Stimulated activated CD8-positive, alpha-beta memory T cell treated with anti-CD3 and anti-CD28 coated beads, Interleukin-15, amount 100 ng/mL, for 4 hours (primary cell): ENCODE measurements at places on chromosomes 7 and 10.

DNA sequence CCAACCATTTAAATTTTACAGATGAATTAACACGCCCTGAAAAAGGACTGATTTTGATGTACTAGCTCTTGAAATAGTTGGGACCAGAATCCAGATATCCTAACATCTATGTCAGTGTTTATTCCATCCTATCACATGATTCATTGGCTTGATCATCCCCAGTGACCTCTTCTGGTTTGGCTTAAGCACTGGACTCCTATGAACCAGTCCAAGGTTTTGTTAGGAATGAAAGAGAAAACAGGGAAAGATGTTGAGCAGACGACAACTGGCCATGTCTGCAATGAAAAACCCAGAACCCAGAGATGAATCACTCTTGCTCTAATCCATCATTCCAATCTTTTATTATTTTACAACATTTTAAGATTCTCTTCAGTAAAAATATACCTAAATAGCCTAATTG lies 1080.9 kb downstream of the SORCS1 start:
- no peak for DNase-seq

DNA sequence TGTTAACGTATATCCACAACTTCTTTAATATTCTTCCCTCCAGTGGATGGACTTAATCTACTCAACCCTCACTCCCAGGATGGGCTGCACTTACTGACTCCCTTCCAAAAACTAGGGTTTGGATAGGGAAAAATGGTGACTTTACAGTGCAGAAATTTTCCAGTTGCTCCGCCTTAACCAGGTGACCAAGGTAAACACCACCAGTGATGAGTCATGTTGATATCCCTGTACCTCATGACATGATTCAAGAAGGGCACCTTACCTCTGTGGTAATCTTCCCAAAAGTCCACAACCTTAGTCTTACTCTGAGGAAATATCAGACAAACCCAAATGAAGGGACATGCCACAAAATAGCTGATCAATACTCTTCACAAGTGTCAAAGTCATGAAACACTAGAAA lies 3.5 kb upstream of the GSTK1 start:
- DNase-seq, result no peak

DNA sequence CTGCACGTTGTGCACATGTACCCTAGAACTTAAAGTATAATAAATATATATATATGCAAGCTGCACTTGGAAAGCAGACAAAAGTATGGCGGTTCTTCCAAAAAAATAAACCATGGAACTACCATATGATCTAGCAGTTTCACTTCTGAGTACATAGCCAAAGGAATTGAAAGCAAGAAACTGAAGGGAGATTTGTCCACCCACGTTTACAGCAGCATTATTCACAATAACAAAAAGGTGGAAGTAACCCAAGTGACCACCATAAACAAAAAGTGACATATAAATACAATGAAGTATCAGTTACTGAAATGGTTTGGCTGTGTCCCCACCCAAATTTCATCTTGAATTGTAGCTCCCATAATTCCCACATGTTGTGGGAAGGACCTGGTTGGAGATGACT lies 525.3 kb upstream of the CELF2 start:
- DNase-seq, result no peak

GRCh38 chr10:132063432-132063831 lies 2.3 kb upstream of the JAKMIP3 start:
- no peak for DNase-seq

- DNase-seq, result no peak
These were observed 31.9 kb downstream of the WASL start for GRCh38 chr7:123716877-123717276.

DNA sequence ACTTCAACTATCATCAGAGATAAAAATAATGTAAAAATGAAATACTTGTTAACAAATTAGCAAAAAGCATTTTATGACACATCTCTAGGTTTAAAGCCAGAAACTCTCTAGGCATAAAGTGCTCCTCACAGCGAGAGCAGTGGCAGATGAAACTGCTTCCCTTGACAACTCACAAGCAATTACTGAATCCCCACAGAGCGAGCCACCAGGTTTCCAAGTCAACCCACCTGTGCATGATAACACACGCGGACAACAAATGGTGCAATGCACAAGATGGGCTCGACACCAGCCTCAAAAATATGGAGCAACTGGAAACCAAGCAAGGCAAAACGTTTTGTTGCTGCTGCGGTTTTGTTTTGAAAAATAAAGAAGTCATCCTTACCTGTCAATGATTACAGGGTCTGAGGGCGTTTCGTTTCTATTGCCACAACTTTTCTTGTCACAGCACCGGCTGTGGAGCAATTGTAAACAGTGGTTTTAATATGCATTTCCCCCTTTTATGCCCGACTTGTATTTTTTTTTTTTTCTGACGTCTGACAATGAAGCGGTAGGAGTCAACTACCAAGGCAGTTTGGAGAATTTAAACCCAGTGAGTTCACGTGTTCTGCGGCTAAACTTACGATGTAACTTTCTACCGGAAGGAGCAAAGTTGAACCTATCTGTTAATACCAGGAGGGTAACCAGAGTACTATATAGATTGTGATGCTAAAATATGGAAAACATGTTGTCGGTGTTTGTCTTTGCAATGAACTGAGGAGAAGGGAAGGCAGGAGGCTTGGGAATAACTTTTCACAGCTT lies 7.0 kb downstream of the EBF3 start:
- DNase-seq, result no peak

DNA sequence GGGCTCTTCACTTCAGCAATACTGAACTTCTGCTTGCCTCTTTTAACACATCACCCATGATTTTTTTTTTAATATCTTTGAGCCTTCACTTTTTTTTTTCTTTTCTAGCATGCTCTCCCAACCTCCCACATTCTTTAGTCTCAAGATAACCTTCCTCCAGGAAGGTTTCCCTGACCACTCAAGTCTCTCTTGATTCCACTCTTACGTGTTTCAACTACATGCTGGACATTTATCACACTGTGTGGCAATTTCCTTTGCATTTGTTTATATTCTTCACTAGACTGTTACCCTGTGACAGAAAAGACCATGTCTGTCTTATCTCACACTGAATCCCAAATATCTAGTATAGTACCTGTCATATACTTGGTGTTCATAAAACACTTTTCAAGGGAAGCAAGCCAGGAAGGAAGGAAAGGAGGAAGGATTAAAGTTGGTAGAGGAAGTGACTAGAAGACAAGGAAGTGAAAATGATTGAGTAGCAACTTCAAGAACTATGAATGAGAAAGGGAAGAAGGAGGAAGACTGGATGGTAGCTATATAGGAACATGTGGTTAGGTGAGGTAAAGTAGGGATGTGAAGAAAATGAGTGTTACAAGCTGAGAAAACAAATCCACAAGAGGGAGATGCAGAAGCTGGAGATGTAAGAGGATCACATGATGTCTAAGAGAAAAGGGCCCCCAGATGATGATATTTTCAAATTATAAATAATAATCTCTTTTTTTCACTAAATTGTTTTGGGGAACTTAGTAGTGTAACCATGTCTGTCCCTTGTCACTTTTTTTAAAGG lies 40.4 kb downstream of the IFIT5 start:
- DNase-seq, result no peak

DNA sequence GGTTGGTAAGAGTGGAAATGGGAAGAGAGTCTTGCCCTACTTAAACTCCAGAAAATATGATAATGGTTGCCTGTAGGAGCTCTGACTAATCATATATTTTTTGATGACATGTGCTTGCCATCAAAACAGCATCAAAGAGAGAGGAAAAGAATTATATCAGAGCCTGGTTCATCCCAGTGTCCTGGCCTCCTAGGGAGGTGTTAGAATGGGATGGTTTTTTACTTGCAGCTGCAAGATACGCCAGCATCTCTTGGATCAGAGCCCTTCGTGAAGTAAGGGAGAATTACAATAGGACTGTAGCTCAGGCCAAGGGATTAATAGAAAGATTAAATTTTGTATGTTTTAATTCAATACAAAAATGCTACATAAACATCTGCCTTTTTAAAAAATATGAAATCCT lies 177.6 kb upstream of the HDAC9 start:
- no peak for DNase-seq

- no peak for DNase-seq
These were observed 401.9 kb downstream of the SORCS3 start for GRCh38 chr10:105042906-105043552.

- no peak for DNase-seq
These were observed 574.9 kb downstream of the CCSER2 start for GRCh38 chr10:84903320-84903719.

- no peak for DNase-seq
These were observed 71.0 kb downstream of the MKI67 start for GRCh38 chr10:128055061-128055868.

GRCh38 chr7:86867163-86867762 lies 192.2 kb downstream of the ELAPOR2 start:
- DNase-seq, result no peak

DNA sequence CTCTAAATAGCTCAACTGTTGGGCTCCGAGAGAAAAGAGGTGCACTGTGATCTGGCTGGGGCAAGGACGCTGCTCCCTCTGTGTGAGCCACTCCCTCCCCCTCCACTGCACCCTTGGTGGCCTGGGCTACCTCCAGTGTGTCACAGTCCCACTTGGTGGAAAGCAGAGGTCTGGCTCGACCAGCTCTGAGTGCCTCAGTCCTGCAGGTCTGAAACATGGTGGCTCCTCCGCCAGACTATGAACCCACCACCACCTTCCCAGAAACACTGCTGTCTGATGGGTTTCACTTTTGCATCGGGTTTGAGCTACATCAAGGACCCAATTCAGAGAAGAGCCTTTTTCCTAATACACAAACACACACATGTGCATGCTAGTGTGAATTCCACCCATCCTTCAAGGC lies 500.1 kb downstream of the RPS24 start:
- no peak for DNase-seq

DNA sequence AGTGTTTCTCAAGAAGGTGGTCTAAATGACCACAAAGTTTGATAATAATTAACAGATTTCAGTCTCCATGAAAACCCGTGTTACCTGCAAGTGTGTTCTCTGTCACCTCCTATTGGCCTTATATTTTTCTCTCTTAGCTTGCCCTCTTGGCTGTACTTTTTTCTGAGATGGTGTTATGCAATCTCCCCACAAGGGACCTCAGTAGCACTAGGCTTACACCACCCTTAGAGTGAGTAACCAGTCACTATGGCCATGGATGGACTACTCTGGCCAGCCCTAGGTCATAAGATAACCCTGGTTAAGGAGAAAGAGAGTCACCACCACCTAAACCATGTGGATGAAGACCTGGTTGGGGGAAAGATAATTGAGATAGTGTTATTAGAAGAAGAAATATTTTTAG lies 76.8 kb downstream of the NPSR1 start:
- DNase-seq, result no peak

DNA sequence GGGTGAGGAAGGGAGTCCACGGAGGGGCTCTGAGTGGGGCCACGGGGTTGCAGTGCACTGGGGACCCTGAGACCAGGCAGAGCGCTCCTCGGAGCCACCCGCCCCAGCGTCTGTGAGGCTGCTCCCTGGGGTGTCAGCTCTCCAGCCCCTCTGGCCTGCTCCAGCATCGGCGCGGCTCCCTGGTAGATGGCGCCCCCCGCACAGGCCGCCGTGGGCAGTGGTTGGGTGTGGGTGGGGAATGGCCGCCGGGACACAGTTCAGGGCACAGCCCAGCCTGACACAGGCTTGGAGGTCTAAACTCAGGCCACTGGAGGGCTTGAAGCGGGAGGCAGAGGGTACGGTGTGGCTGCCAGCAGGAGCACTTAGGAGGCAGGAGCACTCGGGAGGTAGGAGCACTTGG lies 222.6 kb upstream of the PPP2R2D start:
- DNase-seq, result no peak

DNA sequence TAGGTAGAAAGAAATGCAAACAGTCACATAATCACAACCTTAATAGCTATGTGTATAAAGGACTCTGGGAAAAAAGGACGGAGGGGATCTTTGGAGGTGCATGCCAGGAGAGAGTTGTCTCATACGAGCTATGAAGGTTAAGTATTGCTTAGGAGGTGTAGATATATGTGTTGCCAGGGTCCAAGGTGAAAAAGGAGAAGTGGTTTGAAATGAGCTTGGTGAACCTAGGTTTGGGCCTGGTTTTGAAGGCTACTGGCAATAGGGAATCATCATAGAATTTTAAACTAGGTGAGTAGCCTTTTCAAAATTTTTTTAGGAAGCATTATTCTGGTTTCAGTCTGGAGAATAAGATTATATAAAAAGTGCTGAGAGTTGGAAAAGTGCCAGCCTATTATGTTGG lies 336.8 kb downstream of the AUTS2 start:
- DNase-seq, result no peak

DNA sequence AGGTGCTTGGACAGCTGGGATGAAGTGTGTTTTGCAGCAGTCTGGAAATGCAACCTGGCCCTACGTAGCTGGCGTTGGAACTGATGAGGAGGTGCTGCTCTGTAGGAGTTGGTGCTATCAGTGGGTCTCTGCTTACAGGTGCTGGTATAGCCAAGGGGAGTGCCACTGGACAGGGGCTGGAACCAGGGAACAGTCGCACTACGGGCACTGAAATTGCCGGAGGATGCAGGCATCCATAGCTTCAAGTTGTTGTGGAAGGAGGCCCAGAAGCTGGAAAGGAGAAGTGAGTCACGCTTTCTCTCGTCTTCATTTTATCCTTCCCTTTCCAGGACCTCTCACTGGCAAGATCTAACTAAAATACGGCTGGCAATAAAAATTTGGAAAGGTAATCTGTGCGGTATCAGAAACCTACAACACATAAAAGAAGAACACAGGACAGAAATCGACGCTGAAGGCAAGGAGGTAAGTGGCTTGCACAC lies 25.8 kb downstream of the MACC1 start:
- DNase-seq, result no peak

DNA sequence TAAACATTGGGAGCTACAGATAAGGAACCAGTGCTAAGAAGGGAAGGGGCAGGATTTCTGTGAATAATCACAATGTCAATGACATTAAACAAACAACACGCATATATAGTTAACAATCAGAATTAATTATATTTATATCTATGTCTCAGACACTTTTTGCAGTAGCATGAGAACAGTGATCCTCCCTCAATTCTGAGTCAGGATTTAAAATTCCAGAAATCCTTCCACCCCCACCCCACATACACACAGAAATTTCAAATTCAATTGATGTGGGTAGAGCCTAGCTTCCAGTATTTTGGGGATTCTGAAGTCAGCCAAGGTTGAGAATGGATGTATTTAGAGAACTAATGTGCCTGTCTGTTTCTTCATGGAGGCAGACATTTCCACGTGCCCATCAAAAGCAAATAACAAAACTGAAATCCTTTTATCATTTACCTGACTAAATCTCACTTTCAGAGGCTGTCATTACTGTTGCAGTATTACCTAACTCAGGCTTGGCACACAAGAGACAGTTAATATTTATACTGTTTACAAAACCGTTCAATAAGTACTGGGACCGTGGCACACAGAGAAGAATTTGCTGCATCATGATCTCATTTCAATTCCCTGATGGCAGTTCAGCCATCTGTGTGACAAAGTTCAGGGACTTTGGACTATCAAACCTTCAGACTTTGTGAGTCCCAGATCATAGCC lies 116.6 kb upstream of the PALS2 start:
- DNase-seq, result no peak

GRCh38 chr7:105413887-105414437 lies 25.2 kb upstream of the SRPK2 start:
- no peak for DNase-seq

- no peak for DNase-seq
These were observed 361 bp upstream of the PLXDC2 start for GRCh38 chr10:19815731-19816410.
